Glomerular endothelial cell (primary cell): ENCODE measurements at places on chromosomes 5 and 9. TPM values are rescaled to one million over a fixed set of nuclear protein-coding genes. Genes with fewer than 3 reads are reported as not detected.

TRIP13 gene
- total RNA-seq, result 15.8 and 31.8 TPM in 2 replicates

GRCh38 chr9:87535817-87536539, 38.3 kb downstream of the DAPK1 start:
- DNase-seq, result no peak

GRCh38 chr5:176774216-176775171, 35.9 kb upstream of the UNC5A start:
- DNase-seq, result no peak

DNA sequence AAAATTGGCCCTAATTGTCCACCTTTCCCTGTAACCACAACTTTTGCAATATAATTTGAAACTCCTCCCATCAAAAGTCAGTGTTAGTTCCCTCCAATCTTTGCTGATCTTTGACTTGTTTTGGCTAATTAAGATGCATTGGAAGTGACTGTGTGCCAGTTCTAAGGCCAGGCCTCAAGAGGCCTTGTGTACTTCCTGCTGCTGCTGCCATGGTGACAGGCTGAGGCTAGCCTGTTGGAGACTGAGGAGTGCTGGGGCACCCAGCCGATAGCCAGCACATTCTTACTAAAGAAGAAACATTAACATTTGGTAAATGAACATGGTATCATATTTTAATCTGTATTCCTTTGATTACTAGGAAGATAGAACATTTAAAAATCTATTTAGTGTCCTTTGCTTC, 86.5 kb downstream of the SREK1 start:
- DNase-seq, result no peak

DNA sequence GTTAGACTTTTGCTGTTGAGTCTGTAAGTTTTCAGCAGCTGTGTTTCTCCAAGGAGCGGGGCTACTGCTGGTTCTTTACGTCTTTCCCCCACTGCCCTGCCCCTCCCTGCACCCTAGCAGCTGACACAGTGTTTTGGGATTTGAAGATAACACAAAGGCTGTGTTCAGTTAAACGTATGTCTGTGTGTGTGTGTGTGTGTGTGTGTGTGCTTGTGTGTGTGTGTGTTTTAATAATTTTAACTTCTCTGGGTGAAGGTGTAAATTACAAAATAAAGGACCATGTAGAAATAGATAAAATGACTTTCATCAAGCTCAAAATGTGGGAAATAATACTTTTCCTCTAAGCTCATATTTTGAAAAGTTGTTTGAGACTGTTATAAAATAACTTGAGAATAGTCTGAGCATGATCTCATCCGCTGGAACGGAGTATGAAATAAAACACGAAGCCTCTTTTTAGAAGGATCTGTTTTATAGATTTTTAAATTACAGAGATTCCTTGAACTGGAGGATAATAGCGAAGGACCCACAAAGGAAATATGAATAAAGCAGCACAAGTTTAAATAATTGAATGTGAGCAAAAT, 10.9 kb downstream of the ABL1 start:
- no peak for DNase-seq

CAMK4 gene
- total RNA-seq, result 1.0 and 5.8 TPM in 2 replicates

- DNase-seq, result no peak
These were observed 21.0 kb upstream of the TOR1B start for GRCh38 chr9:129781981-129782380.

DNA sequence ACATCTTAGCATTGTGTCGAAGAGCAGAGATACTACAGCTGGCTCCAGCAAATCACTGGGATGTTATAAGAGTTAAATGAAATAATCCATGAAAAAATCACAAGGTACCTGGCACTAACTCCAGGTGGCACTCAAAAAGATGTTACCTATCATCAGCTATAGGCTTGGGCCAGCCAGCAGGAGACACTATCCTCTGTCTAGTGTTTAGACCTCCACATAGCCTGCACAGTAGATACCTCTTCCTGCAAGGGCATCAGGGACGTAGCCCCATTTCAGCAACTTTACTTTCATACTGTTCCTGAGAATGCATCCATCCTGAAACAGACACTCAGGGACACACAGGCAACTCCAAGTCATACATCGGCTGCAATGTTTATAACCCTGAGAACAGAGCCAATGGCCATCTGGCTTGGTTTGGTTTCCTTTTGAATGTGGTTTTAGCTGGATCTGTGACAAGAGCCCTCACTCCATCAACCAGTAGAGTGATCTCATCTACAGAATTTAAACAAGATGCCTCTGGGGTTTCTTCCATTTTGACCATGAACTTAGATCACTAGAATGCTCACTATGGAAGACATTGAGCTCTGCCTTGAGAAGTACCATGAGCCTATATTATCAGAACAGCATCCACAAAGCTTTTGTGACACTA, 69.9 kb downstream of the TLE1 start:
- no peak for DNase-seq

- no peak for DNase-seq
These were observed 504 bp upstream of the ZNF618 start for GRCh38 chr9:113875459-113876150.

RAB3C gene
- 1.4 and 4.2 TPM in 2 replicates for total RNA-seq

DNA sequence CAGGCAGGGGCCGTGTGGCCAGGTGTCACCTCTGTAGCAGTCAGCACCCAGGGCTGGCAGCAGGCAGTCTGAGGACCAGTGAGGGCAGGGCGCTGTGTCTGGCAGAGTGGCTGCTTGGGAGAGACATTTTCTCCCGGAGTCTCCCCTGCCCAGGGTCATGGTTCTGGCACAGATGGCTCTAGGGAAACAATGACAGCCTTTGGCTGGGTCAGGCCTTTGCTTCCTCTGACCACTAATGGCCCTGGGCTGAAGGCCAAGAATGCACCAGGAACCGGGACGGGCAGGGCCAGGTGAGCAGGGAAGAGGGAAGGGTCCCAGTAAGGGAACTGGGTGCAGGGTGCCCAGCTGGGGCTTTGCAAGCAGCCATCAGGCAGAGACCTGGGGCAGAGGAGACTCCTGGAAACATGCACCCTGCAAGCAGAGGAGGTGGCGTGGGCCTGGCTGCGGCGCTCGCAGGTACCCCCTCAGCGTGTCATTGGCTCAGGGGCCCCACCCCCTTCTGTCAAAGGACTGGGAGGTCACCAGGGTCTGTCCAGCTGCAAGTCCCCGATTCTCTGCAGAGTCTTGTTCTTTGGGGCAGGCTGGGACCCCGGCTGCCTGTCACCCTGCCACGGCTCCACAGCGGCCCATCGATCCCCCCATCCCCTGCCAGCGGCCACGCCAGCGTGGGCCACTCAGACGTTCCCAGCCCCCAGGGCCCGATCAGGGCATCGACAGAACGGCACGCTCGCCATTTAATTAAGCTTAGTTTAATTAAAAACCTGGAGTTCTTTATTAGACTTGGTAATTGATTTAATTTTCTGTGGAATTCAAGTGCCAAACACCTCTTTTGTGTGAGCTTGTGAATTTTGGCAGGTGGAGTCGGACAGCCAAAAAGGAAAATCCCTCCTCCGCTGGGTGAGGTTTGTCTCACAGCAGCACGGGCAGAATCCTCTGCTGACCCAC, 18.9 kb upstream of the TMEM250 start:
- no peak for DNase-seq

TMEM232 gene
- total RNA-seq, result 0.41 TPM in 1 of 2 replicates, not detected in the other

- no peak for DNase-seq
These were observed 69.6 kb upstream of the PRRC1 start for GRCh38 chr5:127447827-127448226.

ENTREP1 gene
- total RNA-seq, result 5.7 and 11.8 TPM in 2 replicates

- no peak for DNase-seq
These were observed 52.4 kb downstream of the ANKH start for GRCh38 chr5:14818931-14819790.

ARID3C gene
- 0.29 TPM in 1 of 2 replicates, not detected in the other for total RNA-seq

STOM gene
- 109 and 118 TPM in 2 replicates for total RNA-seq

GRCh38 chr9:123741214-123741613, 188.7 kb downstream of the DENND1A start:
- DNase-seq, result no peak

DNA sequence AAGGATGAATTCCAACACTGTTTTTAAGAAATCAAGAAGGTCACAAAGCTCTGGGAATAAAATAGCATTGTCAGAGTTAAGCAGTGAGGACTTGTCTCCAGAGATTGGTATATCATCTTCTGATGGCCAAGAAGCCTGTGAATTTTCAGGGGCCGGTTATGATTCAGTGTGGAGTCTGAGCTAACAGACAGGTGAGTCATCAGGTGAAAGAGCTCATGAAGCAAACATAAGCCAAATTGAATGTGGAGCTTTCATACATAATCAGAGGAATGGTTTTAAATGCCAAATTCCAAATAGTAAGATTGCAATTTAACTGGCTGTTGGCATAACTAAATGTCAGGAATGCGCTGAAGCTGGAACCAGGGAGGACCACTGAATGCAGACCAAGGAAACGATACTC, 494.2 kb downstream of the MTRR start:
- DNase-seq, result no peak

DNA sequence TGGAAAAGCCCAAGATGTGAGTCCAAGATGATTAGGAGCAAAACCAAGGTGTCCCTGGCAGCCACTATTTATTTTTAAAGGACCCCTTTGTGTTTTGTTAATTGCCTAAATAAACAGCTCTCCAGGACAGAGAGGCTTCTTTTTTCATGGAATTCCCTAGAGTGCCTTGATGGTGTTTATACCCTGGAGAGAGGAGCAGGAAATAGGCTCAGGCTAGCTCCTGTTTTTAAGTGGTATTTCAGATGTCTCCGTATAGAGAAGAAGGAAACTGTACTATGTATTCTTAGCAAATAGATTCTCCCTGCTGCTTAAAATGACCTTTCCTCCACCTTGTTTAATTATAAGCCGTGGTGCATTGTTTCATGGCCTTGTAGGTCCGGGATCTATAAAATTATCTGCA, 292.4 kb downstream of the CD180 start:
- DNase-seq, result no peak

DNA sequence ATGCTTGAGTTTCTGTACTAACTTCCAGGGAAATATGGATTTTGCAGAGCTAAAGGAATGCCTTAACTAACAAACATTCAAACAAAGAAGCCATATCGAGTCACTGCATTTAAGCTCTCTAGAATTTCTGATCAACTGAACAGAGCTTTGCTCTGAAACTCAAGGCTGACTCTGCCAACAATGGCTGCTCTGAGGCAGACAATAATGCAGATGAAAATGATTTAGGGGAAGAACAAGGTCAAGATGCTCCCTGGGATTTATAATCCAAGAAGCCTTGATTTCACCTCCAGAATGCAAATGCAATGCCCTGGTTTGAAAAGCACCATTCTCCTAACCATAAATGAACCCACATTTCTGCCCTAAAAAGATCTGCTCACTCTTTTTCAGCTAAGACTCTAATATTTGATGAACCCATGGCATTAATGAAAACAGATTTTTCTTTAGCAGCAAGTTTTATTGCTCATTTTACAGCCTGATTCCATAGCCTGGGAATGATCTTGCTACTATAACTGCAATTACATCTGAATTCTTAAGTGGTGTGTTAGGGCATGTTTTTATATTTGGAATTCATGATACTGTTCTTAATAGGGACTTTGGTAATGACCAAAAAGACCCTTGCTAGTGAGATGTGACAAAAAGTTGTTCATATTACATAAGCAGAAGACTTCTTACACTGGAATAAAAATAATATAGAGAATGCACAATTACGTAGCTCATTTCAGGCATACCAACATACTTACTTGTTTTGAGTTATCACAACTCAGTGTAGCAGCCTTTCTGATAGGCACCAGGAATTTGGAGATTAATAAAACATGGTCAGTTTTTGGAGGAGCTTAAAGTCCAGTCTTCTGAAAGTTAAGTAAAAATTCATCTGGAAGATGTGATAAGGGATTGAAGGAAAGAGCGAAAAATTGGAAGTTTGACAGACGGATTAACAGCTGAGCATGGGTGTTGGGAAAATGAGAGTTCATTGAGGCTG, 169.4 kb downstream of the TRPM3 start:
- no peak for DNase-seq

DNA sequence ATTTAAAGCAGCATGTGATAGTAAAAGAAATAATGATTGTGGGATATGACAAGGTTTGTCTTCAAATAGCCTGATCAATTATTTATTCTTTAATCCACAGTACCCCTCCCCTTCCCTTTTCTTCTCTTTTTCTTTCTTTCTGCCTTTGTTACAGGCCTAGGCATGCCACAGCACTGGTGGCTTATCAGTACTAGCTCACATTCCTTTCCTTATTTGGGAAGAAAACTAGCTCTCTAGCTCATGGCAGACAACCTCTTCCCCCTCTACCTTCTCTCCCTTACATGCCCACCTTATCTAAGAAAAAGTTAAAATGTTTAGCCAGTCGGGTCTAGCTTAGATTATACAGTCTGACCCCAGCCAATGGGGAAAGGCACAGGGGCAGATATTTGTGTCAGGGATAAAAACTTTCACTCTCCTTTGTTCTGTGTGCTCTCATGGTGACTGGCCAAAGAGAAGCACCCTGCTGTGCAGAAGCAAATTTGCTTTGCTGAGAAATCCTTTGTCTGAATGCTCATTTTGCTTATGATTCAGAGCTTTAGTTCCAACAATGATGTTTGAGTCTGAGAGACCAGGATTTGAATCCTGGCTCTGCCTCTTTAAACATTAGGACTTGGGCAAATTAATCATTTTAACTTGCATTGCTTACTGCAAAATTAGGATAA, 75.8 kb upstream of the CDH12 start:
- DNase-seq, result no peak

- no peak for DNase-seq
These were observed 24.8 kb upstream of the DENND1A start for GRCh38 chr9:123954518-123955280.

DNA sequence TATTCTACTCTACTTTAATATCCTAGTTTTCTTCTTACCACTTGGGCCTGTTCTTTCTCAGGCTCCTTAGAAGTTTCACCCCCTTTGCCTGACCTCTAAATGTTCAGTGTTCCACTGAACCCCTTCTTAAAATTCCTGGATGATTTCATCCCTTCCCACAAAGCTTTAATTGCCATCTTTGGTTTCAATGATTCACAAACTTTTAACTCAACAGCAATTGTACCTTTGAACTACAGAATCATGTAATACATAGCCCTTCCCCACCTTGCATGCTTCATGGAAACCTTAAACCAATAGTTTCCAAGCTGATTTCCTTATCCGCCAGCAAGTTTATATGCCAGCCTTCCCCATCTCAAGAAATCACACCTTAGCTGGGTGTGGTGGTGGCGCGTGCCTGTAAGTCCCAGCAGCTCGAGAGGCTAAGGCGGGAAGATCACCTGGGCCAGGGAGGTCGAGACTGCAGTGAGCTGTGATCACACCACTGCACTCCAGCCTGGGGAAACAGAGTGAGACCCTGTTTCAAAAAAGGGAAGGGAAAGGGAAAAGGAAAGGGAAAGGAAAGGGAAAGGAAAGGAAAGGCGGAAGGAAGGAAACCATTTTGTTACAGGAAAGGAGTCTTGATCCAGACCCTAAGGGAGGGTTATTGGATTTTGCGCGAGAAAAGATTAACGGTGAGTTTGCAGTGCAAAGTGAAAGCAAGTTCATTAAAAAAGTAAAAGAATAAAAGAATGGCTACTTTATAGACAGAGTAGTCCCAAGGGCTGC, 1023.7 kb upstream of the DMAC1 start:
- no peak for DNase-seq

PCDHB15 gene
- total RNA-seq, result 0.97 and 1.7 TPM in 2 replicates
